ENCODE measurements at places on chromosomes 5 and 9.

GRCh38 chr9:74025402-74025925 lies 471.7 kb upstream of the RORB start:
- DNase-seq = peak; percentile 90

DNA sequence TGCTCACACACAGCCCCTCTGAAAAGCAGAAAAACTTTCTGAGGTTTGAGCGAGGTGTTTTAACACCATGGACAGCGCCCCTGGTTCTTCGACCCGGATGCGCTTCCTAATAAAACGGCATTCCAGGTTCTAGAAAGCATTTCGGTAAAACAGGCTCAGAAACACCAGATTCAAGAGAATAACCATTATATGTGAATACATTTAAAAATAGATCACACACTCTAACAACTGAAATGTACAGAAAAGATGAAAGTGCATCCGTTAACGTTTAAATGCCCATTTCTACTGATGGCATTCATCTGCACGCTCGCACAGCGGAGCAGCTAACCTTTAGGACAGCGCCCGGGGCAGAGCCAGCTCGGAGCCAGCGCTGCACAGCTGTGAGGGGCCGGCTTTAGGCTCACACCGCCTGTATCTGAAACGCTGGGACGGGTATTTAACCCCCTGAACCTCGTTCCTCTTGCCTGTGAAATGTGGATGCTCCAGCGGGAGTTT lies 26.3 kb upstream of the TENT4A start:
- DNase-seq = peak; percentile 66

DNA sequence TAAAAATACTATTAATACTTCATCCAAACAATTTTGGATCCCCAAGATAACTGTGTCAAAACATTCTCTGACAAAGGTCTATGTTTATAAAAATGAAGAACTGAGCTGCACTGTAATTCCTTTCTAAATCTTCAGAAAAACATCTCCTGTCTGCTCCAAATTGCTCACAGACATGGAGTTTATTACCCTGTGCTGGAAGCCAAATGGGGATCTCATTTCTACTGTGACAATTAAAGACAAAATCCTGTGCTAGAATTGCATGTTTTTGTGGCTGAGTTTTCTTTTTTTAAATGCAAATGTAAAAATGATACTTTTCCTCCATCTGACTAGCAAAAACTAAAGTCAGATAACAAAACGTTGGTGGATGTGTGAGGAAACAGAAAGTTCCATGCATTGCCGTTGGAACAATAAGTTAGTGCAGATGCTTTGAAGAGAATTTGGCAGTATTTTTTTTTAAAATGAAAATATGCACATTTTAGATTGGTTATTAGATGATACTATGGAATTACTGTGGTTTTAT lies 93.5 kb downstream of the GNA14 start:
- DNase-seq = no peak

- DNase-seq = no peak
These were observed 310.5 kb downstream of the CETN3 start for GRCh38 chr5:90099099-90099498.

- peak; percentile 46 for DNase-seq
These were observed 97.9 kb downstream of the YIPF5 start for GRCh38 chr5:144072518-144072927.

DNA sequence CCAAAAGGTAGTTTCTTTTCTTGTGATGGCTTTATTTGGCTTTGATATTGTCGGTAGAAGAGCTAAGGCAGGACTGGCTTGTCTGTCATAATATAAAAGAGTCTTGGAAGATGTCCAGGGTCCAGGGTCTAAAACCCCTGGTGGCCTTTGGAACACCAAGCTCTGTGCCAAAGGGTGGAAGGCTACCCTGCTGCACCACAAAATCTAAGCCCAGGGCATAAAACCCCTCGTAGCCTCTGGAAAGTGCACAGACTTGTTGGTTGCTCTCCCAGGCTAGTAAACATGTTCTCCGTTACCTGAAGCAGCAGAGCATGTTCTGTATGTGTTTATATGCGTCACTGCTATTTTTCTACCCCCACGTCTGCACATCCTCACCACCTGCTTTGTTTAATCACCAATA lies 75.5 kb downstream of the OSTF1 start:
- DNase-seq = no peak

GRCh38 chr5:138601444-138601843 lies 26.2 kb upstream of the HSPA9 start:
- DNase-seq = peak; percentile 68

GRCh38 chr5:38250763-38251448 lies 7.5 kb upstream of the EGFLAM start:
- DNase-seq = no peak

GRCh38 chr5:135425641-135426040 lies 21.5 kb downstream of the DCANP1 start:
- DNase-seq = no peak

GRCh38 chr9:38006163-38006562 lies 62.9 kb downstream of the SHB start:
- DNase-seq = no peak

- peak; percentile 63 for DNase-seq
These were observed 790.1 kb upstream of the ZNF608 start for GRCh38 chr5:125536582-125536981.

DNA sequence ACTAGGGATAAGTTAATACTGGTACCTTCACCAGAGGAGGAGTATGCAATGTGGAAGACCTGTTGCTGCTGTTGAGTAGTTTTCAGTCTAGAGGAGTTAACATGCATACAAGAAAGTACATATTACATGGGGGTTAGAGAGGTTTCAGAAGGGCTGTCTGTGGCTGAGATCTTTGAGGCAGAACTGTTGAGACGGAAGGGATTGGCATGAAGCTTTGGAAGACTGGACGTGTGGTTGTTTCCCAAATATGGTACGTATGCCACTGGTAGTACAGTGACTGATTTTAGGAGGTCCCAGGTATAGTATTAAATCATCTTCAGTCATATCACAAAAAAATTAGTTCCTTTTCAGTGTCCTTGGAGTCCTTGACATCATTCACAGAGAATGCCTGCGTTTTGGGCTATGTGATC lies 17.6 kb downstream of the TNFAIP8 start:
- DNase-seq = no peak

DNA sequence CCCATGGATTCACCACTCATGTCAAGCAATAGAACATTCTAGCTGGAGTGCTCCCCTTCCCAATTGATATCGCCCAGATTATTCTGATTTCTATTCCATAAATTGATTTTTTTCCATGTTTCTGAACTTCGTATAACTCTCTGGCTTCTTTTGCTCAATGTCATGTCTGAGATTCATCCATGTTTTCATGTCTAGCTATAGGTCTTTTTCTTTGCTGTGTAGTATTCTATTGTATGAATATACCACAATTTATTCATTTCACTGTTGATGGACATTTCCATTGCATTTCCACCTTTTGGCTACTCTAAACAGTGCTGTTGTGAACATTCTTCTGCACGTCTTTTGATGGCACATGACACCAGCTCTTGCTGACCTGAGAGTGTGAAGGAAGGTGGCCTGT lies 19.6 kb downstream of the PTPA start:
- DNase-seq = no peak

GRCh38 chr9:126067031-126067734 lies 259.4 kb upstream of the MVB12B start:
- DNase-seq = no peak

DNA sequence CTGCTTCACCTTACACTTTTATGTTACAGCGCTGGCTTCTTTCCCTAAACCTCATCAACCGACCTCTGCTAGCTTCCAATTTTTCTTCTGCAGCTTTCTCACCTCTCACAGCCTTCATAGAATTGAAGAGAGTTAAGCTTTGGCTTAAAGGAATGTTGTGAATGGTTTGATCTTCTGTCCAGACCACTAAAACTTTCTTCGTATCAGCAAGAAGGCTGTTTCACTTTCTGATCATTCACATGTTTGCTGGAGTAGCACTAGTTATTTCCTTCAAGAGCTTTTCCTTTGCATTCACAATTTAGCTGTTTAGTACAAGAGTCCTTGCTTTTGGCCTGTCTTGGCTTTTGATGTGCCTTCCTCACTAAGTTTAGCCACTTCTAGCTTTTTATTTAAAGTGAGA lies 49.5 kb downstream of the NR3C1 start:
- DNase-seq = peak; percentile 38

- DNase-seq = no peak
These were observed 136.1 kb downstream of the MACIR start for GRCh38 chr5:103394676-103395075.

- peak; percentile 7 for DNase-seq
These were observed 951.9 kb upstream of the DMAC1 start for GRCh38 chr9:8751406-8751930.

- DNase-seq = peak; percentile 65
These were observed 351.4 kb downstream of the SEMA5A start for GRCh38 chr5:9194509-9194908.

GRCh38 chr5:5584236-5584745 lies 161.8 kb downstream of the ICE1 start:
- DNase-seq = no peak

DNA sequence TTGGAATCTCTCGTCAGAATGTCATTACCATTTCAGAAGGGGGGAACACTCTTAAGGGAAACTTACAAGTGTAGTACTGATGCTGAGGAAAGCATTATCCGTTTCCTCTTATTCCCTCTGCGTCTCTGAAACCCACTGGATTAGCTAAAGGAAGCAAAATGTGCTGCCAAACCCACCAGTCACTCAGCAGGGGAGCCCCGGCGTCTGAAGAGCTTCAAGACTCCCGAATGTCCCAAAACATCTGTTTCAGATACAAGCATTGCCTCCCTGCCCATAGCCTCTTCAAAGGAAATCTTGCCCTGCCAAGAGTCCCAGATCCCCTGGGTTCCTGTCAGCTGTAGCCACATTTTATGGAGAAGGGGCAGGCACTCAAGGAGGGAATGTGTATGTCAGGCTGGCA lies 1.0 kb upstream of the HCN1 start:
- no peak for DNase-seq

GRCh38 chr5:76069061-76069735 lies 14.0 kb upstream of the SV2C start:
- DNase-seq = no peak

- no peak for DNase-seq
These were observed 48.0 kb downstream of the SAR1B start for GRCh38 chr5:134584662-134585061.

- peak; percentile 82 for DNase-seq
These were observed at the start of gene AKNA for GRCh38 chr9:114387680-114388356. AKNA (minus strand) TSS chr9:114387982; CDS start chr9:114381333, 6,649 bp downstream.

GRCh38 chr9:134785325-134786108 lies 95.1 kb upstream of the FCN2 start:
- DNase-seq = no peak

GRCh38 chr5:127011961-127012644 lies 18.3 kb downstream of the MARCHF3 start:
- no peak for DNase-seq

DNA sequence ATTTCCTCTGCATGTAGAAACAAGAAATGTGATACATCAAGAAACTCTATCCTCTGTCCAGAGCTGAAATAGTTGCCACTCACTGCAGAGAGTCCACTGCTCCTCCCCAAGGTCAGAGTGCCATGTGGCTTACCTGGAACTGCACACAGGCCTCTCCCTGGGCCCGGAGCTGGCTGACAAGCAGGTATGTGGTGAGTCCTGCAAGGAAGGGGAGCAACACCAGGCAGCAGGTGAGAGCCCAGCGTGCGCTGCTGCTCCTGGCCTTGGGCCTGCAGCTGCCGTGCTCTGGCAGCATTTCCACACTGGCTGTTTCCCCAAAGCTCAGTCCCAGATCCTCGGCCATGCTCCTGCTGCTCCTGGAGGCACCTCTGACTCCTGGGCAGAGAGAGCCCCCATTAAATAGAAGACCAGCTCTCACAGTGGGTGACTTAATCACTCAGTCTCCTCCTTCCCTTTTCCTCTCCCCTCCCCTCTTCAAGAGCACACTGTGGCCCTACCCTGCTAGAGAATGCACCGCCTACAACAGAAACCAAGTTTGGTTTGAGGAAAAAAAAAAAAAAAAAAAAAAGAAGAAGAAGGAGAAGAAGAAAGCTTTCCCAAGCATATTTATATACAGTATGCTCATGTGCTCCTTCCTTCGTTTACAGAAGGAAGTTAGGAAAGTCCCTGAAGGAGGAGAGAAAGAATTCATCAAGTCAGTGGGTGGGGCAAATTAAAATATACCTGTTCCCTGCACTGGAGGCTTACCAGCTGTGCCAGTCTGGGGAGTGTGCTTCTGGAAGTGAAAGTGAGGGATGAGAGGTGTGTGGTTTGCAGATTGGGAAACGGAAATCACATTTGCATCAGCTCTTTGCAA lies at the start of gene TNFSF15:
TSS of gene TNFSF15 (minus strand) at position 370 of the 856 bp plus-strand sequence. CDS start at position 343, 27 bp downstream.
- DNase-seq = no peak

- DNase-seq = no peak
These were observed 40.2 kb downstream of the NAIF1 start for GRCh38 chr9:128026773-128027541.

- DNase-seq = no peak
These were observed 62.9 kb upstream of the IZUMO3 start for GRCh38 chr9:24608599-24608998.
